Ovary (tissue), 10 donors: ENCODE measurements at places on chromosomes 13 and 19. TPM values are rescaled to one million over a fixed set of nuclear protein-coding genes. Genes with fewer than 3 reads are reported as not detected.

Gene HSH2D
- 1.2 TPM for total RNA-seq

- H3K36me3 ChIP-seq: no peaks in the 10 kb centered on the region
- H3K4me1 ChIP-seq: no peaks in the 10 kb centered on the region
- DNase-seq: no peak
- H3K4me3 ChIP-seq: no peak overlapping the region
- no peaks in the 10 kb centered on the region for H3K27me3 ChIP-seq
Observed at GRCh38 chr13:44135566-44135965, 238.1 kb upstream of the SERP2 start.

DNA sequence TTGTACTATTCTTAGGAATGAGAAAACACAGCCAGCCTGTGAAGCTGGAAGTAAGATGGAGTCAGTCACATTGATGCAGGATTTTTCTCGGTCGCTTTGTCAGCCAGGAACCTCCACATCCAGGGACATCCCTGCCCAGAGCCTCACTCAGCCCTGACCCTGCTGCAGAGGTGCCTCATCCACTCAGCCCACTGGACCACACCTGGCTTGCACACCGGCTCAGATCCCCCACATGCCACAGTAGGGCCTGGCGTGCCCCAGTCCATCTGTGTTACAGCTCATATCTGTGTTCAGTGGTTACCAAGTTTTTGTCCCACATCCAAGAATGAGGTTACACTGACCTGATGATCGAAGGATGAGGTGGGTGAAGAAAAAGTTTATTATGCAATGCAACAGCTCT is 1315.4 kb downstream of the SLITRK1 start:
- H3K27me3 ChIP-seq: no peaks in the 10 kb centered on the region
- H3K36me3 ChIP-seq: no peaks in the 10 kb centered on the region
- no peak for DNase-seq
- no peak overlapping the region for H3K4me3 ChIP-seq

DNA sequence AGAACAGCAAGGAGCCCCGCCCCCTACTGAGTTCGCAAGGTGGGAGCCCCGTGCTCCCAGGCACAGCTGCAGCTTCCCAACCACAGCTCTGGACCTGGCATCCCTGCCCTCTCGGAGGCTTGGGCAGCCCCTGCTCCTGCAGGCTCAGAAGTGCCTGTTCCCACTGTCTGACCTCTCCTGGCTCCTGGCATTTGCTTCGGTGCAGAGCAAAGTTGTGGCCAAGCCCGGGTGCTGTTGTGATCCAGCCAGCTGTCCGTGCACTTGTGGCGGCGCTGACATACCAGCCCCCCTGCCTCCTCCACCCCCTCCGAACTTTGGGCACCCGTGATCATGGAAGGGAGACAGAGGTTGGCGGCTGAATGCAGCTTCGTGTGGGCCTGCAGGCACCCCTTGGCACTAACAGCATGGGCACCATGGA is 1386.8 kb downstream of the PCDH9 start:
- no peak overlapping the region for H3K4me3 ChIP-seq
- no peaks in the 10 kb centered on the region for H3K27me3 ChIP-seq
- no peak overlapping the region for H3K27ac ChIP-seq
- no peak for DNase-seq
- H3K36me3 ChIP-seq: no peaks in the 10 kb centered on the region
